IPS DF 6.9 (cell line): ENCODE measurements at places on chromosomes 2 and 18.

DNA sequence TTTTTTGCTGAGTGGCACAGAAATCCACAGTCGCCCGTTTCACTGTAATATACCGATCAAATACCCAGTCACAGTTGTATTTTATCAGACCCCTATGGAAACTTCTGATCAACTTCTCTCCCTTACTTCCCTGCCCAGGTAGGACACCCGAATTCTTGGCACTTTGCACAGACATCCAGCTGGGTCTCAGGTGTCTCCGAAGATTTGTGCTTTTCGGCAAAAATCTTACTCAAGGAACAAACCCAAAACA, 596 bp downstream of the MREG start:
- DNase-seq = no peak

GRCh38 chr2:175063741-175064140, 58.6 kb upstream of the CHN1 start:
- DNase-seq = no peak

DNA sequence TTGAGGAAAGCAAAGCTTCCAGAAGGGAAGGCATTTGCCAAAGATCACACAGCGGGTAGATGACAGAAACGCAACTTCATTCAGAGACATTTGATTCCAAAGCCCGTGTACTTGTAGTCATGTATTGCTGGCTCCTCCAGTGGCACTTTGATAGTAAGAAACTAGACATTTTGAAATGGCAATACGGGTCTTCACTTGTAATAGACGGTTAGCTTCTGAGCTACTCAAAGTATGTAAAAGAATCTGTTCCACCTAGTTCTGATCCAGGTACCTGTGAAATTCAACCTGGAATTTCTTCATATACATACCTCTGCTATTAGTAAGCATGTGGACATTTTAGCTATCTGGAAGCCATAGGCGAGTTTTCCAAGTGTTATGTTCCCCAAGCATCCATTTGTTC, 1.7 kb upstream of the MYOM1 start:
- DNase-seq = no peak

GRCh38 chr2:235677937-235678336, 184.1 kb downstream of the AGAP1 start:
- no peak for DNase-seq

- DNase-seq = no peak
Measured at GRCh38 chr2:196160101-196160500, 11.3 kb downstream of the STK17B start.

DNA sequence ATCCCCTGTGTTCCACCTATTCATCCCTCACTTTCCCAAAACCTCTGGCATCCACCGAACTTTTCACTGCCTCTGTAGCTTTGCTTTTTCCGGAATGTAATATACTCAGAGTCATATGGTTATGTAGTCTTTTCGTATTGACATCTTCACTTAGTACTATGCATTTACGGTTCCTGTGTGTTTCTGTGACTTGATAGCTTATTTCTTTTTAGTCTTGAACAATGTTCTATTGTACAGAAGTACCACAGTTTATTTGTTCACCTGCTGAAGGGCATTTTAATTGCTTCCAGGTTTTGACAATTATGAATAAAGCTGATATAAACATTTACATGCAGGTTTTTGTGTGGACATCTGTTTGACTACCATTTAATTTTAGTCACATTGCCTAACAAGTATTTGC, 154.7 kb upstream of the DOK6 start:
- DNase-seq = no peak

DNA sequence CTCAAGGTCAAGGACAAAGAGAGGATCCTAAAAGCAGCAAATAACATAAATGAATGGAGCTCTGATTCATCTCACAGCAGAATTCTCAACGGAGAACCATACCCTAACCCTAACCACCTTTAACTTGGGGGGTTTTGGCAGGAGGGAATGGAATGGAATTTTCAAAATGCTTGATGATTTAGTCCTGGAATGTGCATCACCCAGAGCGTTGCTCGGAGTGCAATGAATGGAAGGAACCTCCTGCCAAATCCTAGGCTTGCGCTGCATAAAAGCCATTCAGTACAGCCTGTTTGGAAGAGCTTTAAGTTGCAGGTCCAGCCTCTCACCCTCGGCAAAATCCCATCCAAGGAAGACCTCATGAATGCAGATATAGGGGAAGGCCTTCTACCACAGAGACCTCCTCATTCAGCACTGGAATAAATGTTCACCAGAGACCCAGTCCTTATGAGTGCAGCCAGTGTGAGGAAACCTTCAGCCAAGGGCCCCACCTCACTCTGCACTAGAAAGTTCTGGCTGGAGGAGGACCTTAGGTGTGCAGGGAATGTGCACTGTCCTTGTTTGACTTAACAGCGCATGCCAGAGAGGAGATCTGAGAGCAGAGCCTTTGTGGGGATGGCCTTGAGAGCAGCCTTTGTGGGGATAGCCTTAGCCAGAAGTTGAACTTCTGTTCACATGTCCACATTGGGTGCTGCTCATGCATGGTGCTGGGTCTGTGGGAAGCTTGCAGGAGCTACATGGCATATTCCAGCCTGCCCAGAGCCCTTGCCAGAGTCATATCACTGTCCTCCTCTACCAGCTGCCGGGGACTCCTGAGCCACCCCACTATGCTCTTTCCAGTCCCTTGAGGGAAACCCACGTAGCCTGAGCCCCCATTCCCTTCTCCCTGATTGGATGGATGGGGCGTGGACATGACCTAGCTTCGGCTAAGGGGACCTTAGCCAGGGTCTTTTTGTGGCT, 30.5 kb downstream of the ASB1 start:
- no peak for DNase-seq

DNA sequence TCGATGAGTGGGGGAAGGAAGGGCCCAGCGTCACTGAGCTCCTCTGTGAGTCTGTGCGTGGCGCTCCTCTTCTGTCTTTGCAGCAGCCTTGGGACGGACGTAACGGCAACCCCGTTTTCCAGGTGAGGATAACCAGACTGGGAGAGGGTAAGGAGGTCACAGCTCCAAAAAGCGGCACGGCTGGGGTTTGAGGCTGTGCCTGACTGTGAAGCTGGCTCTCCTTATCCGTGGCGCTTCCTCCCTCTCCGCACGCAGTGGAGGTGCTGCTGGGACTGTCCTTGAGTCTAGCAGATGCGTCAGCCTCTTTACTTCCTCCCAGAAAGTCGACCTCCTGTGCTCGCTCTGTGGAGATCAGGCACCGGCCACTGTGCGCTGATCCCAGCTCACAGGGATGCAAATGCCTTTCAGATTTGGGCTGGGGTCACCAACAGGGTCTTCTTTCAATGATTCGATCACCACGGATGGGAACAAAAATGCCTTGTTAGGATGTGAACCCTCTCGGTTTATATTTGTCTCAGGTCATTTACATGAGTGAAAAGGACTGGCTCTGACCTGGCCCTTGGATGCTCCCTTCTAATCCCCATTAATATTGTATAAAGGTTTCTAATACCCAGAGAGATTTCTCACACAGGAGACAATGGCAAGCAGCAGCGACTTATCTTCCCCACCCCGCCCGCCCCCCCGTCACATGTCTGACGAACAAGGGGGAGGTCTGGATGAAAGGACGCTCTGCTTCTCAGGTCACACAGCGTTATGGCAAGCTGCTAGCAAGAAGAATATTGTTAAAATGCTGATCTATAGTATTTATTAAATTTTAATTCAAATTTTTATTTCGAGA, 30.1 kb upstream of the E2F6 start:
- DNase-seq = no peak

GRCh38 chr2:241066171-241066892, 35.8 kb downstream of the MTERF4 start:
- no peak for DNase-seq

- no peak for DNase-seq
Measured at GRCh38 chr2:19738707-19739106, 163.1 kb downstream of the TTC32 start.

GRCh38 chr2:176536439-176537133, 267.3 kb downstream of the MTX2 start:
- no peak for DNase-seq

DNA sequence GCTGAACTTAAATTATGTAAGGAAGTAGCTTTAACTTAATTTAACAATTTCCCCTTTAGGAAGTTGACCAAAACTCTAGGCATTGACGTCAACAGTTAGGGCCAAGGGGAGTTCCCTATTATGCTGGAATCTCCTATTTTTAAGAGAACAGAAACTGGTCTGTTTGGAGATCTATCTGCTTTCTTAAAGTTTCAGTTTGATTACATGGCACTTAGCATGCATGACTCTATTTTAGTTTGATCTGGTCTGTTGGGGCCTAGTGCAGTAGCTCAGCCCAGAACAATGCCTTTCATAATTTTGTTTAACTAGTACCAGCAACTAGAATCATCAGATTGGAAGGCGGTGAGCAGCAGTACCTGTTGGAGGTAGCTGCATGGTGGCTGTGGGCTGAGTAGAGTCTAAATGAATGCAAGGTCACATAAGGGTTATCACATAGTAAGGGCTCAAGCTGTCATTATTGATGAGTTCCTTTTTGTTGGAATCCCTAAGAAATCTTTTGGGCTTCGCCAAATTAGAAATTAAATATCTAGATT, 60.5 kb upstream of the ZNG1B start:
- no peak for DNase-seq

DNA sequence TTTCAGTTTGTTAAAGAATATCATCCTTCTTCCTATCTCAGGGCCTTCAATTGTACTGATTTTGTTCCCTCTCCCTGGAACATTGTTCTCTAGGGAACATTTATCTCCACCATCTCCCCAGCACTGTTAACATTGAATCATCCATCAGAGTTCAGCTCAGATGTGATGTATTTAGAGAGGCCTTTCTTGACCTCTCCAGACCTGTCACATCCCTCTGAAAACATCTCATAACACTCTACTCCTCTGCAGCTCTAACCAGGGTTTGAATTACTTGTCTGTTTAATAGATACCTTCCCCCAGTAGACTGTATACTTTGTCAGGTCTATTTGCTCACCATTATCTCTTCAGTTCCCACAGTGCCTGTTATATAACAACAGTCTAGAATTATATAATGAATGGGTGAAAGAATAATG, 98.6 kb downstream of the GALNT1 start:
- DNase-seq = no peak

DNA sequence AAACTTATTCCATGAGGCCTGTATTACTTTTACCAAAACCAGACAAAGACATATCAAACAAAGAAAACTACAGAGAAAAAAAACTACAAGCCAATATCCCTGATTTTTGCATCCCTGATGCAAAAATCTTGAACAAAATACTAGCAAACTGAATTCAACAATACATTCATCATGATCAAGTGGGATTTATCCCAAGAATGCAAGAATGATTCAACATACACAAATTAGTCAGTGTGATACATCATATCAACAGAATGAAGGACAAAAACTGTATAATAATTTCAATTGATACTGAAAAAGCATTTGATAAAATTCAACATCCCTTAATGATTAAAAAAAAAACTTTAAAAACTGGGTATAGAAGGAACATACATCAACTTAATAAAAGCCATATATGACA, 106.8 kb downstream of the SLC39A10 start:
- DNase-seq = no peak

DNA sequence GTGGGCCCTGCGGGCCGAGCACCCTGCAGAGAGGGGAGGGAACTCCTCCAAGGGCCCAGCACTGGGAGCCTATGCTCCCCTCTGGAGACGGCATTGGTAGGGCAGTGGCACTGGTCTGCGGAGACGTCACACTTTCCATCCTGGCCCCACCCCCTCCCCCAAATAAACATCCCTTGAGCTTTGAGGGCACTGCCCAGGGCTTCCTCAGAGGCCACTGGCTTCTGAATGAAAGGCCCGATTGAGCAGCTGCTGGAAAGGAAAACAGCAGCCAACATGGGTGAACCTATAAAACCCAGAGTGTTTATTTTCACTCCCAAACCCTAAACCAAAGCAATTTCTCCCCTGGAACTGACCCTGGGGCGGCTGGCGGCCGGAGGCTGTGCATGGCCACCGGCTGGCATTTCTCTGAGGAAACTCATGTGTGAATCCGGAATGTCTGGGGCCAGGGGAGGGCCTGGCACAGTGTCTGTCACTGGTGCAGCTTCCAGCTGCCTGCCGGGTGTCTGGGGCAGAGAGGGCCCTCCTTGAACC, 138.9 kb downstream of the DYSF start:
- DNase-seq = no peak

DNA sequence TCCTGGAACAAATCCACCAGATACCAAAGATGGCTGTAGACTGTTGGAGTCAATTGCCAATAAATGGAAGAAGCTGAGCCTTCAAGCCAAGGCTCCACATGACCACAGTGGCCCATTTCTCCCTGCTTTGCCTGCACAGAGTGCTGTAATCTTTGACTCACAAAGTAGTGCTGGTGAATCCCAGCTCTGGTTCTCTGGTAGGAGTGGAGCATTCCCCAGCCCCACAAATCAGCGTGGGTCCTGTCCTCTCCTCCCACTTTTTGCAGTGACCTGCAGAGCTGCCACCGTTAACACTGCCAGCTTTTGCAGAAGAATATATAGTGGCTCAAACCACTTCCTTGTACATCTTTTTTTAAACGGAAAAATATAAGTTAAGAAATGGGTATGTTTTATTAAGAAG, 93.9 kb downstream of the MGAT5 start:
- no peak for DNase-seq
